ENCODE measurements at places on chromosomes 7 and 10. TPM values are rescaled to one million over a fixed set of nuclear protein-coding genes. Genes with fewer than 3 reads are reported as not detected.
A peak's percentile ranks its signal among the peaks of the same experiment; 100 is the strongest.

DNA sequence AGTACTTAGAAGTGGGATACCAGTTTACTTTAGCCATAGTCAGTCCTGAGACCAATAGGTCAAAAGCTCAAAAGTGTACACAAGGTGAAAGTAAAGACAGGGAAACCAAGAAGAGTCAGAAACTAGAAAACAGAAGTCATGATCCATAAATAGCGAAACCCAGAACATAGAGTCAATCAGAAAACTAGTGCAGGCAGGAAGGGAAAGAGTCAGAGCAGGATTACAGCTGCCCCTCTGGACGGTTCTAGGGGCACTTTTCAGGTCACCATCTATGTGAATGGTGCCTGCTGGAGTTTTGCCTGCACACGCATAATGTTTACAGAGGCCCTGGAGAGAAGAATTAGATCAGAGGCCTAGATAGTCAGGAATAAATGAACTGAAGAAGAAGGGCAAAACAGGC lies 22.4 kb upstream of the DMTF1 start:
- DNase-seq = no peak

- no peak for DNase-seq
Measured at GRCh38 chr10:35456784-35457183, 120.5 kb downstream of the CCNY start.

GRCh38 chr7:5222841-5223411 lies 32.9 kb downstream of the WIPI2 start:
- no peak for DNase-seq

DNA sequence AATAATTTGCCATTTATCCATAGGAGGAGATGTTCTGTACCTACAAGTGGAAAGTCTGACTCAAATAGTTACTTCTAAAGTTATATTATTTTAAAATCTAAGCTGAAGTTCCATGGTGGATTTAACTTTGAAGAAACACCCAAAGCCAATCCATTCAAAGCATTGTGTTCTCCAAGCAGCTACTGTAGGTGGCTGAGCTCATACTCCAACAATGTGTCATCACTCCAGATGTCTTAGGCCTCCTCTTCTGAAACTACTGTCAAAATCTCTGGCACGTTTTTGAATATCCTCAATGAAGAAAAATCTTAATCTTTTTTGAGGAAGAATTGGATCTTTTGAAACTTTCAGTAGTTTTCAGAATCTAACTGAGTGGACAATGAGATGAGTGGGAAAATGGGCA lies 169.1 kb downstream of the PTEN start:
- DNase-seq = peak; percentile 77

GRCh38 chr7:51090411-51090810 lies 226.2 kb downstream of the COBL start:
- peak; percentile 36 for DNase-seq

DNA sequence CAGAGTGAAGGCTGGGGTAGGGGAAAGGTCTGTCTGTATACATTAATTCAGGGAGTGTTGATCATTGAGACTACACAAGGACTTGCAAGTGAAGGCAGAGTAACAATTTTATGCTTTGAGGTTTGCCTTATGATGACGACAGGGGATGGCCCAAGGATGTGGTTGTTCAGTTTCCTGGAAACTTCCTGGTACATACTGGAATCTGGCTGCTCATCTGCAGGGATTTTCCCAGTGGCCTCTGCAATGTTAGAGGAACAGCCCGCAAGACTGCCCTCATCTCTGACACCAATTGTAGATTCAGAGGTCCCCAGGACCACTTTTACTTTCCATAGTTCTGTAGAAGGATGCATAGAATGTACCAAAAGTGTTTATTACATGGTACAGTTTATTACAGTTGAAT lies 189.6 kb downstream of the TMEM178B start:
- no peak for DNase-seq

DNA sequence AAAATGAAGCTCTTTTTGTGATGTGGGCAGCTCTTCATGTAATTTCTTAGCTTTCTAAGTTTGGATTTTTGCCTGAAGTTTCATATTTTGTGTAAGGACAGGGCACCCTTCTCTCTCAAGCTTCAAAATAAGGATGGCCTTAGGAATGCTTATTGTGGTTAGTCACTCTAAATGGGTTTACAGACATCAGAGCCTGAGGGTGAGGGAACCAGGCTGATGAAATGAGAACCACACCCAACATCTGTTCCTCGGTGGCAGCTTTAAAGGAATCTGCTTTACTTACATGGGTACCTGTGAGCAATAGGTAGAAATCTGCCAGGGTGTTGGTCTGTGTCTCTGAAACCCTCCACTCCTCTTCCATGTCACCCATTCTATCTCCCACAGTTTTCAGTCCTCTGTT lies 174.3 kb downstream of the EMX2 start:
- no peak for DNase-seq

GRCh38 chr7:101951757-101952156 lies 134.3 kb downstream of the CUX1 start:
- no peak for DNase-seq

SLC26A5 gene
- not detected for total RNA-seq

BAMBI gene
- total RNA-seq = 39.1 TPM

ZNF503 gene
- total RNA-seq = 2.2 TPM

FEZF1 gene
- total RNA-seq = not detected

TRIM50 gene
- total RNA-seq = not detected

CYP26C1 gene
- not detected for total RNA-seq

Data from RPMI7951 (cell line).